ENCODE measurements at places on chromosomes 4 and X. TPM values are rescaled to one million over a fixed set of nuclear protein-coding genes. Genes with fewer than 3 reads are reported as not detected.

Gene ETDA
- not detected for polyA plus RNA-seq

Gene ATP1B4
- 325 TPM for polyA plus RNA-seq

Gene TLR1
- 1.9 TPM for polyA plus RNA-seq

Gene GAGE12J
- not detected for polyA plus RNA-seq

- DNase-seq, result no peak
Measured at GRCh38 chr4:82687531-82687930, 111.1 kb downstream of the SCD5 start.

- no peak for DNase-seq
Measured at GRCh38 chr4:38411092-38411491, 252.9 kb upstream of the KLF3 start.

GRCh38 chr4:66929748-66930147, 615.6 kb downstream of the CENPC start:
- no peak for DNase-seq
